ENCODE measurements at places on chromosomes 3 and 15.

DNA sequence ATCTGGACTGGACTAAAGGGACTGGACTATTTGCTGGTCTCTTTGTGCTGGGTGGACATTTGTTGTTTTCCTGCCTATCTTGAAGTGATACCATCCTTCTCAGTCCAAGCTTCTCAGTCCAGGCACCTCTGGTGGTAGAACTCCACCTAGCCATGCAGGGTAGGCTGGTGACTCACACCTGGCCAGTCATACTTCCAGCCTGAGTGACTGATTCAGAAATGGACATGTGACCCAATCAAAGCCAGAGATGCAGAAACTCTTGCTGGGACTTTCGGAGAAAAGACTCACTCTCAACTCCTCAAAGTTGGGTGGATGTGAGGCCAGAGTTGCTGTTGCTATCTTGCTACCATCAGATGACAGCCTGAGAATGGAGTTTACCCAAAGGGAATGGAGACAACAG is 5.6 kb upstream of the ASB14 start:
- DNase-seq = no peak

DNA sequence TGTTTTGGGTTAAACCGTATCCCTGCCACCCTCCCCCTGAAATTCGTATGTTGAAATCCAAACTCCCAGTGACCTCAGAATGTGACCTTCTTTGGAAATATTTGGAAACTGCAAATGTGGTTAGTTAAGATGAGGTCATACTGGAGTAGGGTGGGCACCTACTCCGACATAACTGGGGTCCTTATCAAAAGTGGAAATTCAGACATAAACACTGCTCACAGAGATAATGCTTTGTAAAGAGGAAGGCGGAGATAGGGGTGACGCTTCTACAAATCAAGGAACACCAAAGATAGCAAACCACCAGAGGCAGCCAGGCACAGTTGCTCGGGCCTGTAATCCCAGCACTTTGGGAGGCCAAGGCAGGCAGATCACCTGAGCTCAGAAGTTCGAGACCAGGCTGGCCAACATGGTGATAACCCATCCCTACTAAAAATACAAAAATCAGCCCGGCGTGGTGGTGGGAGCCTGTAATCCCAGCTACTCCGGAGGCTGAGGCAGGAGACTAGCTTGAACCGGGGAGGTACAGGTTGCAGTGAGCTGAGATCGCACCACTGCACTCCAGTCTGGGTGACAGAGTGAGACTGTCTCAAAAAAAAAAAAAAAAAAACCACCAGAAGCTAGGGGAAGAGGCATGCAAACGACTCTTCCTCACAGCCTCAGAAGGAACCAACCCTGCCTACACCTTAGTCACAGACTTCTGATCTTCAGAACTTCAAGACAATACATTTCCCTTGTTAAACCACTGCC is 51.1 kb upstream of the CHD2 start:
- no peak for DNase-seq

DNA sequence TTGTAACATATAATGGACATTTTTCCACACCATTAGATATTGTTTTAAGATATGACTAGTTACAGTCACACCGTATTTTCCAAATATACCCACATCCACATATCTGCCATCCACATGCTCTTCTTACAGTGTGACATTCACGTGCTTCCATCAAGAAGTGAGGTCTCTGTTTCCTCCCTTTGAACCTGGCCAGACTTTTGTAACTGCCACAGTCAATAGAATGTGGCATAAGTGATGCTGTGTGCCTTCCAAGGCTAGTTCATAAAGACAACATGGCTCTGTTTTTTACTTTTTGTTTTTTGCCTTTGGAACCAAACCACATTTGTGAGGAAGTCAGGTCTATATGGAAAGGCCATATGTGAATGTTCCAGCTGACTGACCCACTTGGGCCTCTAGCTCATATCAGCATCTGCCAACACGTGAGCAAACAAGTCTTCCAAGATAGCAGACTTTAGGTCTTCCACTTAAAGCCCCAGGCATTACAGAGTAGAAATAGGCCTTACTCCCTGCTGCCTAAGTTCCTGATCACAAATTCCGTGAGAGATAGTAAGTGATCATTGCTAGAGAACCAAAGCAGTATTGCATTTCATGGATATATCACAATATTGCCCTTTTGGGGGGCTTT is 27.1 kb downstream of the EIF1B start:
- DNase-seq = no peak

DNA sequence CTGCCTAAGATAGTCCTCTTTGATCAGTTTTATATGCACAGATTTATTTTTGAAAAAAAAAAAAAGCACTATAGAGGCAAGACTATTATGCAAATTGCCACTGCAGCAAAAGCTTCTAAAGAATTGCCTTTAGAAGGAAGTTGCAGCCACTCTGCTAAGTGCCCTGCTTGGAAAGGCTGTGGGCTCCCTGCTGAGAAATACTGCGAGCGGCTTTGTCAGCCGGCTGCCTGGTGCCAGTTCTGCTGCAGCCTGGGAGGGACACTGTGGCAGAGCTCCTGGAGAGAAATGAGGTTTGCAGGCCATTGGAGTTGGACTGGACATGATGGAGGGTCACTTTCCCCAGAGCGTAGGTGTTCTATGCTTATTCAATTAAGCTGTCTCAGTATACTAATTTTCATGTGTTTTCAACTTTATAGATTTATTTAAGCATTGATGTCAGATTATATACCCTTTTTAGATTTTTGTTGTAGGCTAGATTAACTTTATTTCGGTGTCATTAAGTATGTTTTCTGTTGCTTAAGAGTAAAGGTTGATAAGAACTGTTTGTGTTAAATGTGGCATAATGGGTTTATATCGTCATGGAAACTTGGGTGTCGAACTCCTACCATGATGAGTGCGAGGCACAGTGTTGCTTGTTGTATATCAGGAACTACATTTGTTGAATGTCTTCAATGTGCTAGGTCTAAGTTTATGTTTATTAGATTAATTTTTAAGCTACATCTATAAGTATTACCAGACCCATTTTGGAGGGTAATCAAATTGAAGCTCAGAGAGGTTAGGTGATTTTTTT is 6.6 kb downstream of the MAP2K5 start:
- peak; percentile 17 for DNase-seq

- DNase-seq = no peak
Measured at GRCh38 chr3:15390460-15390859, 36.9 kb downstream of the METTL6 start.

- no peak for DNase-seq
Measured at GRCh38 chr3:141266797-141267555, 35.4 kb downstream of the PXYLP1 start.

GRCh38 chr3:23735062-23735461 is 70.7 kb upstream of the UBE2E1 start:
- DNase-seq = no peak

GRCh38 chr3:189724356-189724755 is 93.2 kb downstream of the TP63 start:
- no peak for DNase-seq

DNA sequence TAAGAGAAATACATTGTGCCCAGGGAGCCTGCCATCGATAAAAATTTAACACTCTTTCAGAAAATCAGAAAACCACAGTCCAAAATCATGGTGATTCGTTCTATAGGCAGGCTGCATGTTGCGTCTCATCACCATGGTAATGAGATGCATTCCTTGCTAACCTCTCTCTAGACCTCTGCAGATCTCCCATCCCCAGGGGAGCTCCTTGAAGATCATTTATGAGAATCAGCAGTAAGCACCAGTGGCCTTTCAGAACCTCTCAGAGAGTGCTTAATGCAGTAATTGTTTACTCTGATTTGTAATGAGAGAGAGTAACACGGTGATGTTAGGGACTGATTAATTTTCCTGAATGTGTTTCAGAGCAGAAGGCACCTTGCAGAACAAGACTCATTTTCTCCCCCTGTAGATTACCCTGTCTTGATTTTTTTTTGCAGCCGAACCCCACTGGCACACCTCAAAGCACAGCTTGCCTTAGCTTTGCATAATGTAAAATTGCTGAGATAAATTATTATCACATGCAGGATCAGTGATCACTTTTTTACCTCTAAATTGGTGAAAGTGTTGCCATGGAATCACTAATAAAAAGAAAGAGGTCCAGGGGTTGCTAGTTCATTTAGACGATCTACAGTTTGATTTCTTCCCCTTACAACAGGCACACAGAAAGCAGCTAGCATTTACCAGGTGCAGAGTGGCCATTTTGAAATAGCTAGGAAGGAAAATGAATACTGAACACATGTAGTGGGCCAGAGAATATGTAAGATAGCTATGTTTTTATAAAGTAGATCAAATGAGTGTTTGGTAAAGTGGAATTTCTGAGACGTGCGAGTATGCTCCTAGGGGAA is 98.9 kb upstream of the CHL1 start:
- DNase-seq = no peak

DNA sequence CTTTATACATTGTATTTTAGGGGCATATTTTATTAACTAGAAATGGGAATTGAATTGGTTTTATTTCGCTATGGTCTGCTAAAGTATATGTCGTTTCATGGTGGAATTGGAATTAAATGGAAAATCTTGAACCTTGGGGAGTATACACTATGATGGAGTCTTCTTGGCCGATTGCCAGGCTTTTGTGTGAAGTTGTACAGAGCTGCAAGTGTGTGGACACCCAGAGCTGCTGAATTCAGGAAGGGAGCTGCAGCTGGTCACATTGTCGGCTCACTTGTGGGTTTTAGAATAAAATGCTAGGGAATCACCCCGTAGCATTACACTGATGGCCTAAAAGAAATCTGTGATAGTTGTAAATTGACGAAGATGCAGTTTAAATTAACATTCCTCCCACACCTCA is 35.1 kb downstream of the USP3 start:
- peak; percentile 61 for DNase-seq
